IgD-negative memory B cell (primary cell): ENCODE measurements at places on chromosomes 6 and 20. TPM values are rescaled to one million over a fixed set of nuclear protein-coding genes. Genes with fewer than 3 reads are reported as not detected.

NXT1 gene
- 62.1 TPM for polyA plus RNA-seq

TCF15 gene
- not detected for polyA plus RNA-seq

RIMS1 gene
- polyA plus RNA-seq, result not detected

NEDD9 gene
- 32.4 TPM for polyA plus RNA-seq

MDFI gene
- not detected for polyA plus RNA-seq

SNAI1 gene
- 0.63 TPM for polyA plus RNA-seq

HCRTR2 gene
- polyA plus RNA-seq, result not detected

FAXC gene
- polyA plus RNA-seq, result not detected

CRISP3 gene
- polyA plus RNA-seq, result not detected

HRH3 gene
- not detected for polyA plus RNA-seq

SCRT2 gene
- polyA plus RNA-seq, result not detected

NSFL1C gene
- 112 TPM for polyA plus RNA-seq

TPD52L2 gene
- polyA plus RNA-seq, result 80.4 TPM

LY6G5C gene
- 3.2 TPM for polyA plus RNA-seq

RIMS4 gene
- not detected for polyA plus RNA-seq

PRL gene
- polyA plus RNA-seq, result not detected

ECT2L gene
- polyA plus RNA-seq, result 0.23 TPM

CPXM1 gene
- 1.1 TPM for polyA plus RNA-seq
